ENCODE measurements at places on chromosomes 12 and 14.

- H3K36me3 ChIP-seq = peaks cover 3% of the 10 kb centered on the region
- no peak within 1 kb of the TSS for H3K27ac ChIP-seq
- H3K4me3 ChIP-seq = no peak within 1 kb of the TSS
- no peak for DNase-seq
- H3K4me1 ChIP-seq = no peaks in the 10 kb centered on the region
Measured at GRCh38 chr12:10409392-10409791, at the start of gene KLRC4. TSS of gene KLRC4 (minus strand) at chr12:10409757. CDS start at chr12:10409575, 182 bp downstream.

GRCh38 chr12:89899651-89900050 is 191.0 kb upstream of the ATP2B1 start:
- no peaks in the 10 kb centered on the region for H3K27me3 ChIP-seq
- no peak for DNase-seq
- no peaks in the 10 kb centered on the region for H3K36me3 ChIP-seq
- no peak overlapping the region for H3K4me3 ChIP-seq
- no peak overlapping the region for H3K27ac ChIP-seq

DNA sequence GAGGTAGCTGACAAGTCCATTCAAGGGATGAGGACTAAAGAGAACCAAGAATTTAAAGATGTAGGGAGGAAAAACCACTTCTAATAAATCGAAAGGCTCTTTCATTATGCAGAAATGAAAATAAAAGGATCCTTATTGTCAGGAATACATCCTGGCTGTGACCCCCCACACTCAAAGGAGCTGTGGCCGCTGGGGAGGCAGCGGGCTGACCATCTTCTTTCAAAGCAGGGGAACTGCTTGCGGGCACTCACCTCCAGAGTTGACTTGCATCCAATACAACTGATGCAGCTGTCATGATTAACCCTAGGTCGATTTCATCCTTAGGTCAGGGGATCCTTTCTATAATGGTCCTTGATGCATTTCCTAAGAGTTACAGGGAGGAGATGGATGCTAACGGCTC is 35.3 kb downstream of the TRAFD1 start:
- peaks cover 41% of the 10 kb centered on the region for H3K36me3 ChIP-seq
- H3K27ac ChIP-seq = no peak overlapping the region
- H3K4me1 ChIP-seq = no peaks in the 10 kb centered on the region
- no peak for DNase-seq
- H3K4me3 ChIP-seq = no peak overlapping the region
- H3K27me3 ChIP-seq = no peaks in the 10 kb centered on the region

GRCh38 chr12:7610006-7610405 is 55.7 kb downstream of the APOBEC1 start:
- no peak overlapping the region for H3K4me3 ChIP-seq
- no peak overlapping the region for H3K27ac ChIP-seq
- H3K4me1 ChIP-seq = no peaks in the 10 kb centered on the region
- H3K36me3 ChIP-seq = no peaks in the 10 kb centered on the region

DNA sequence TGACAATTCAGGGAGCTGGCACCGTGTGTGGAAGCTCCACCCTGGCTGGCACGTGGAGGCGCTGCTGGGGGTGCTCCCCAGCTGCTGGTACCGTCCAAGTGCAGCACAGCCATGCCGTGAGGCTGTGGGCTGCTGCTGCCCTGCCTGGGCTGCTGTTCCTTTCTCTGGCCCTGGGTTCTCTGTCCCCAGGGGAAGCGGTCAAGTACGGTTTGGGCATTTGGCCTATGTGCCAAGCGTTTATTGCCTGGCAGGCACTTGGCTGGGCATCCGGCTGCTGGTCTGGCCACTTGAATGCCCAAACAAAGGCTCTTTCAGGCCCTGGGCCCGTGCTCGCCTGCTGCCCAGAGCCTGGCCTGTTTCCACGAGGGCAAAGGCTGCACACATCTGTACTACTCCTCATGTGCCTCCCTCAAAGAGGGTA is 39.6 kb downstream of the RHOF start:
- DNase-seq = no peak
- H3K27me3 ChIP-seq = no peaks in the 10 kb centered on the region
- H3K4me3 ChIP-seq = no peak overlapping the region
- peaks cover 3% of the 10 kb centered on the region for H3K4me1 ChIP-seq
- H3K36me3 ChIP-seq = peaks cover 26% of the 10 kb centered on the region

GRCh38 chr12:96774496-96775256 is 132.4 kb upstream of the NEDD1 start:
- DNase-seq = no peak
- no peak overlapping the region for H3K27ac ChIP-seq
- no peaks in the 10 kb centered on the region for H3K27me3 ChIP-seq
- H3K36me3 ChIP-seq = no peaks in the 10 kb centered on the region

GRCh38 chr14:70972107-70972976 is 65.1 kb downstream of the PCNX1 start:
- peak; percentile 96 for DNase-seq
- no peaks in the 10 kb centered on the region for H3K4me1 ChIP-seq
- H3K4me3 ChIP-seq = no peak overlapping the region
- H3K36me3 ChIP-seq = peaks cover 12% of the 10 kb centered on the region
- H3K27ac ChIP-seq = no peak overlapping the region
- no peaks in the 10 kb centered on the region for H3K27me3 ChIP-seq

GRCh38 chr14:22549324-22549962 is 39.6 kb downstream of the DAD1 start:
- no peak overlapping the region for H3K4me3 ChIP-seq
- H3K27me3 ChIP-seq = no peaks in the 10 kb centered on the region
- no peak for DNase-seq
- H3K4me1 ChIP-seq = peaks cover 17% of the 10 kb centered on the region
- no peak overlapping the region for H3K27ac ChIP-seq

DNA sequence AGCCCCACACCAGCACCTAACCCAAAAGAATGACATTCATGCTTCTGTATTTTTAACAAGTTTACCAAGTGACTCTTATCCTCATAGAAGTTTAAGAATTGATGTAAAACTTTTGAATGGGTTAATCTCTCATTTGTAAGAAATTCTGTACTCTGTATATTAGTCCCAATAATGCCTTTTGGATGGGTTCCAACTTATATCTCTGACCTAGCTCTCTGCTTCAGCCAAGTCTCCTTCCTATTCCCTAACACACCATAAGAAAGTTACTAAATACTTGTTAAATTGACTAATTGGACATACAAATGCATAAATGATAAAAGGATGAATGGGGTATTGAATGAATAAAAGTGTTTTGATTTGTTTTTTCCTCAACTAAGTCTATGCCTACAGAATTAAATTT is 557.3 kb downstream of the TMTC2 start:
- no peak overlapping the region for H3K4me3 ChIP-seq
- no peaks in the 10 kb centered on the region for H3K27me3 ChIP-seq
- no peak for DNase-seq
- H3K4me1 ChIP-seq = no peaks in the 10 kb centered on the region
- no peaks in the 10 kb centered on the region for H3K36me3 ChIP-seq
- no peak overlapping the region for H3K27ac ChIP-seq

DNA sequence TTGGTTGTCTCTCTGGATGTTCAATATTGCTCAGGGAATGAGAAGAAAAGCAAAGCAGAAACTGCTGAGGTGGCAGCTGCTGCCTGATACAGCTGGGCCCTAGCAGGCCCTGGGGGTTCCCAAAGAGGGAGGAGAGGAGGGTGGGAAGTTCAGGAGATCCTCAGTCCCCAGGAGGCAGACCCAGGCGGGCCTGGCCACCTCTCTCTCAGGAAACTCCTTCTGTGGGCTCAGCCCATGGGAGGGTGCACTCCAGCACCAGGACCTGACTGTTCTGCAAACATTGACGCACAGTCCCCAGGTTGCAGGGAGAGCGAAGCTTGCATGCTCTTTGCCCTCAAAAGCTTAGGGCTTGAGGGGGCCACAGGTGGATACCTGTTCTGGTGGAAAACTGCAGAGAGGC is 29.6 kb downstream of the IRF2BPL start:
- H3K4me3 ChIP-seq = no peak overlapping the region
- no peaks in the 10 kb centered on the region for H3K27me3 ChIP-seq
- peaks cover 22% of the 10 kb centered on the region for H3K4me1 ChIP-seq
- no peaks in the 10 kb centered on the region for H3K36me3 ChIP-seq

DNA sequence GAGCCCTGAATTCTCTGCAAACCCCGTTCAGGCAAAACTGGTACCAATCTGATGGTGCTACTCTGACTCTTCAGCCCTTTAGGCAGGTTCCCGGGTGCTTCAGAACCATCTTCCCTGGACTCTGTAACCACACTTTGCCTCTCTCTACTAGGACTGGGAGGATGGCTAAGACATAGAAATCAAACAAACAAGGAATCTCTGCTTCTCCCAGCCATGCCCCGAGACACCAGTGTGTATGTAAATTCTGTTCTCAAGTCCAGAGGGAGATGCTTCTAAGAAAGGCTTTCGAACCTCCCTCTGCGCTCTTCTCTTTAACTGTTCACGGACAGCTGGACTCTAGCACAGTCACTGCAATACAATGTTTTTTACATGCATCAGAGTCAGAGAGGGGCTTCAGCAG is 1.9 kb upstream of the KCNK10 start:
- H3K4me1 ChIP-seq = peaks cover 3% of the 10 kb centered on the region
- H3K27me3 ChIP-seq = peaks cover 70% of the 10 kb centered on the region
- DNase-seq = no peak
- H3K4me3 ChIP-seq = no peak overlapping the region

GRCh38 chr14:24870949-24871701 is 178.8 kb downstream of the STXBP6 start:
- no peaks in the 10 kb centered on the region for H3K4me1 ChIP-seq
- no peak for DNase-seq
- no peaks in the 10 kb centered on the region for H3K36me3 ChIP-seq
- H3K4me3 ChIP-seq = no peak overlapping the region
- H3K27me3 ChIP-seq = no peaks in the 10 kb centered on the region

- peak; percentile 69 for DNase-seq
- H3K4me3 ChIP-seq = no peak overlapping the region
- H3K27me3 ChIP-seq = peaks cover 2% of the 10 kb centered on the region
- H3K4me1 ChIP-seq = peaks cover 6% of the 10 kb centered on the region
- no peak overlapping the region for H3K27ac ChIP-seq
Measured at GRCh38 chr14:62118461-62118860, 356.2 kb downstream of the SNAPC1 start.

GRCh38 chr12:67720351-67720856 is 71.9 kb downstream of the DYRK2 start:
- no peak overlapping the region for H3K27ac ChIP-seq
- H3K36me3 ChIP-seq = no peaks in the 10 kb centered on the region
- no peak overlapping the region for H3K4me3 ChIP-seq
- H3K4me1 ChIP-seq = no peaks in the 10 kb centered on the region
- DNase-seq = no peak
- no peaks in the 10 kb centered on the region for H3K27me3 ChIP-seq

DNA sequence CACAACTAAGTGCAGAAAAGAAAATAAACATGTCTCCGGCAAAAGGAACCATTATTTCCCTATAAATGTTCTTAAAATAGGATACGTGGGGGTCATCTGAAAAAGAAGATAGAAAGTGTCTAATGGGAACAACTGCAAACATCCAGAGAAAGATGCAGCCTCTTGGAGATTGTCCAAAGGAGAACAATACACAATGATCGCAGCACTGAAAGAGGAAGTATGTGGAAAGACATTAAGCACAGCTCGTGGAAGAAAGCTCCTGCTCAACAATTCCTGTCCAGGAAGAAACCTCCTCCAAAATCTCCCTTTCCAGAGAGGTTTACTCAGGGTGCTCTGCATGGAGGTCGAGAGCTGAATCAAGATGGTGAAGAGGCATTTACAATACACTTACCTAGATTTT is 2.5 kb upstream of the LALBA start:
- H3K27ac ChIP-seq = no peak overlapping the region
- no peaks in the 10 kb centered on the region for H3K27me3 ChIP-seq
- DNase-seq = no peak

DNA sequence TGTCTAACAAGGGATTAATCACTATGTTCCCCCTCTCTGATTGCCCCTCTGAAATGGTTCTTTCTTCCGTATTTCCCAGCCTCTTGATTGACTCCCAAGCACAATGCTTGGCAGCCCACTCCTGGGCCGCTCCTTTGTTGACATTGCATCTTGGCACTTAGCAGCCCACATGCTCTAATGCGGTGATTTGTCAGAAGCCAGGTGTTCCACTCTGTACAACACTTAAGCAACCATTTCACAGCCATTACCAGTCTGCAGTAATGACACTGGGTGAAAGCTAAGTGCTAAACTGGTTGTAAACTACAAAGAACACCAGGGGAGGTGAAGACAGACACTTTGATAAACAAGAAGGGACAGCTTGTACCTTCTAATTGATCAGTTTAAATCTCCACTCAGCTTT is 353.5 kb downstream of the TMEM132D start:
- no peaks in the 10 kb centered on the region for H3K36me3 ChIP-seq
- H3K27ac ChIP-seq = no peak overlapping the region
- H3K4me3 ChIP-seq = no peak overlapping the region
- H3K27me3 ChIP-seq = no peaks in the 10 kb centered on the region
- no peaks in the 10 kb centered on the region for H3K4me1 ChIP-seq
- no peak for DNase-seq

- H3K4me1 ChIP-seq = no peaks in the 10 kb centered on the region
- H3K27ac ChIP-seq = no peak overlapping the region
- H3K4me3 ChIP-seq = no peak overlapping the region
- no peaks in the 10 kb centered on the region for H3K27me3 ChIP-seq
- no peak for DNase-seq
Measured at GRCh38 chr14:87331991-87332390, 661.0 kb downstream of the GALC start.

DNA sequence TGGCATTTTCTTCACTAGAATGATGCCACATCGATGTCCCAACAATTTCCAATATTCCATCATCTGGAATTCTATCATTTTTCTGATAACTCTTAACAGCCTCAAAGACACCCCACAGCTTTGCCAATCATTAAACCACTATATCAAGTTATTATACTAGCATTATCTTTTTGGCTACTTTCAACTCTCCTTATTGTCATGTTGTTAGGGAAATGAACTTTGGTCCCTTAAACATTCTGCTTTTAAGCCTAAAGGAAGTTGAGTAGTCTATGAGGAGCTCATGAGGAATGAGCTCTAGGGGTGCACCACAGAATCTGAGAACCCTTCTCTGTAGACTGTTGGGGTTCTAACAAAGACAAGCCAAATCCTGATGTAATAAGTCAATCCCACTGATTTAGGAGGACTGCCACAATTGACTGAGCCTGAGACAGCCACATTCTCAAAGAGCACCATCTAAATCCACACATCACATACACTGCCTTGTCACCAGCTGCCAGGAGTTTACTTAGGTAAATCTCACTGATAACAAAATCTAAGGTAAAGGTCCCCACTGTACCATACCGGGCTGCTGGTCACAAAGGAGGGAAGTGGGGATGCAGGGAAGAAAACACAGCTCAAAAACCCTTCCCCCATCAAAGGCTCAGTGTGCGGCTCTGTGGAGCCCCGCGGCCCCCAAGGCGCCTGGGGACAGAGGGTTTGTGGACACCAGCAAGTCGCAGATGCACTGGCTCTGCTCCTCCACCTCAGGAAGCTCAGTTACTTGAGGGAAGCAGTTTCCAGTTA is 58.2 kb downstream of the SETD3 start:
- H3K4me1 ChIP-seq = peaks cover 30% of the 10 kb centered on the region
- H3K27ac ChIP-seq = peak overlapping the region; percentile 73
- no peak overlapping the region for H3K4me3 ChIP-seq
- no peaks in the 10 kb centered on the region for H3K36me3 ChIP-seq
- peak; percentile 7 for DNase-seq

- H3K27ac ChIP-seq = peak overlapping the region; percentile 22
- H3K27me3 ChIP-seq = no peaks in the 10 kb centered on the region
- no peaks in the 10 kb centered on the region for H3K36me3 ChIP-seq
- H3K4me1 ChIP-seq = peaks cover 7% of the 10 kb centered on the region
- no peak for DNase-seq
Measured at GRCh38 chr12:93299262-93299846, 78.4 kb upstream of the NUDT4 start.
